Epithelial cell of proximal tubule (primary cell): ENCODE measurements at places on chromosomes 6 and 20. TPM values are rescaled to one million over a fixed set of nuclear protein-coding genes. Genes with fewer than 3 reads are reported as not detected.

POU5F1 gene
- total RNA-seq: 2.1 and 5.1 TPM in 2 replicates

CDC5L gene
- 25.4 and 25.9 TPM in 2 replicates for total RNA-seq

AGER gene
- total RNA-seq: 0.80 and 1.4 TPM in 2 replicates

ZBTB9 gene
- 4.3 and 4.6 TPM in 2 replicates for total RNA-seq

C6orf58 gene
- total RNA-seq: not detected in 2 replicates

C6orf141 gene
- 8.2 and 11.6 TPM in 2 replicates for total RNA-seq

CYP24A1 gene
- total RNA-seq: 0.80 and 1.5 TPM in 2 replicates

VSTM2L gene
- 2.8 and 4.5 TPM in 2 replicates for total RNA-seq

LY6G6F gene
- not detected in 2 replicates for total RNA-seq

OXT gene
- 0.43 TPM in 1 of 2 replicates, not detected in the other for total RNA-seq

RNF5 gene
- total RNA-seq: 66.6 and 79.9 TPM in 2 replicates

DEFB132 gene
- total RNA-seq: not detected in 2 replicates

SOX18 gene
- total RNA-seq: not detected in 2 replicates

CCN2 gene
- 36.0 and 40.1 TPM in 2 replicates for total RNA-seq

SIGLEC1 gene
- not detected in 2 replicates for total RNA-seq

ARFGEF3 gene
- 7.8 and 9.5 TPM in 2 replicates for total RNA-seq

APCDD1L gene
- total RNA-seq: 0.86 and 1.7 TPM in 2 replicates

MICB gene
- total RNA-seq: 13.0 and 40.9 TPM in 2 replicates

SLC22A7 gene
- total RNA-seq: not detected in 2 replicates

GRM1 gene
- total RNA-seq: 0.51 TPM in 1 of 2 replicates, not detected in the other

LY6G6D gene
- not detected in 2 replicates for total RNA-seq

C6orf163 gene
- total RNA-seq: 0.58 TPM in 1 of 2 replicates, not detected in the other

PDE10A gene
- total RNA-seq: 6.9 TPM in 2 replicates

ORC3 gene
- 28.4 and 29.7 TPM in 2 replicates for total RNA-seq

TSHZ2 gene
- 0.06 TPM in 1 of 2 replicates, not detected in the other for total RNA-seq

BPIFA1 gene
- not detected in 2 replicates for total RNA-seq
